ENCODE measurements at places on chromosomes 16 and 17. TPM values are rescaled to one million over a fixed set of nuclear protein-coding genes. Genes with fewer than 3 reads are reported as not detected.

The NGFR gene
- total RNA-seq = 20.6 TPM

The UBALD1 gene
- total RNA-seq = 25.0 TPM

The ABCC11 gene
- 6.8 TPM for total RNA-seq

The KCNH4 gene
- total RNA-seq = 0.56 TPM

The MEIOB gene
- total RNA-seq = 53.9 TPM

The SALL1 gene
- total RNA-seq = 4.9 TPM

The NR1D1 gene
- 23.6 TPM for total RNA-seq

The PPM1E gene
- total RNA-seq = 8.1 TPM

The IRF8 gene
- total RNA-seq = 15.0 TPM

Data from testis (tissue), 5 donors.